Choroid plexus epithelial cell (primary cell): ENCODE measurements at places on chromosomes 5 and 9.

- DNase-seq, result no peak
These were observed 231.7 kb upstream of the CDH12 start for GRCh38 chr5:23084815-23085214.

- DNase-seq, result no peak
These were observed 248.6 kb upstream of the DAPK1 start for GRCh38 chr9:87249029-87249428.

DNA sequence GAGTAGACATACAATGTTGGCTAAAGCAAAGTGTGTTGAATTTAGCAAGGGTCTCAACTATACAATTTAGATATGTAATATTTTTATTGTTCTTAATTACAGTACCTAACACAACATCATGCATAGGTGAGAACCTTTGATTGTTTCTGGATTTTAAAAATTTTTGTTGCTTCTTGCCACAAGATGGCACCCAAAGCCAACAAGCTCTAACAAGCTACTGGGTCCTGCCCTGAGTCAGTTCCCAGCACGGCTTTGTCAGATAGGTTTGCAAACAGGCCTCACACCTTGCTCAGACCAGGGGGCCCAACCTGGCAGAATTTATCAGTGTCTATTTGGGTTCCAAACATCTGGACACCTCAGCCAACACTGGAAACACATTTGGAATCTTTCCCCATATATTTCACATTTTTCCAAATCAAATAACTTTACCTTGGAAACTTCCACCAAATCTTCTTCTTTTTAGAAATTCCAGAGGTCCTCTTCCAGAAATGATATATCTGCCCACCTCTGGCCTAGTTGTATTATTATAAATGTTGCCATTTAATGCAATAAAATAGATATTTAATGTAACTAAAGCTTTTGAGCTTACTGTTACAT lies 49.5 kb upstream of the EGFLAM start:
- DNase-seq, result peak; percentile 77

DNA sequence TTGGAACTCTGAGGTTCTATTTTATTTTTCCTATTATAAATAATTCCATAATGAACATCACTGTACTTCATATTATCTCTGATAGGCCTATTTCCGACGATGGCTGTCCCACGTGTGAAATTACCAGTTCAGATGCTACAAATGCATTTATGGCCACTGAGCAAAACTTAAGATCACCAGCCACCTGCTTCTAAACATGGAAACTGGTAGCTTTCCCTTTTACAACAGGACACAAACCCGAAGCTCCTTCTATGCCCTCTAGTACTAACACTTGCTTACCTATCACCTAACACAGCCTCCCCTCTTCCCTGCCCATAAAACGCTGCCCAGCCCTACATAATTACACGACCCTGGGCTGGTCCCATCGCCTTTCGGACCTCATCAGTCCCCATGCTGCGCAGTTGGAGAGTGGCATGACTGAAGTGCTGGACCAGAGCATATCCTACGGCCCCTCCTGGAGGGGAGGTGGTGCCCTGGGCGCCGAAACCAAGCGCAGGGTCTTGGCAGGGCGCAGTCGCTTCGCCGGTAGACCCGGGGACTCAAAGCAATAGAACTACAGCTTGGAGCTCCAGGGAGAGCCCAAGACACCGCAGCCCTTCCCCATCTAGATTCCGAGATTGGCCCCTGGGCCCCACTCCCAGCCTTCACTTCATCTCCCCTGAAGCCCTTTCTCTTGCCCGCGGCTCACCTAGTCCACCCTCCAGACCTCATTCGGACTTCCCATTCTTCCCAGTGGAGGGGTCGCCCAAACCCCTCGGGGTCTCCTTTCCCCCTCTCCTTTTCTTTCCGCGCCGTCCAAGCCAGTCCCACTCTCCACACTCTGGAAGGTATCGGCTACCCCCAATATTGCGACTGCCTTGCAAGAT lies 1.0 kb upstream of the SAP30L start:
- DNase-seq, result no peak

DNA sequence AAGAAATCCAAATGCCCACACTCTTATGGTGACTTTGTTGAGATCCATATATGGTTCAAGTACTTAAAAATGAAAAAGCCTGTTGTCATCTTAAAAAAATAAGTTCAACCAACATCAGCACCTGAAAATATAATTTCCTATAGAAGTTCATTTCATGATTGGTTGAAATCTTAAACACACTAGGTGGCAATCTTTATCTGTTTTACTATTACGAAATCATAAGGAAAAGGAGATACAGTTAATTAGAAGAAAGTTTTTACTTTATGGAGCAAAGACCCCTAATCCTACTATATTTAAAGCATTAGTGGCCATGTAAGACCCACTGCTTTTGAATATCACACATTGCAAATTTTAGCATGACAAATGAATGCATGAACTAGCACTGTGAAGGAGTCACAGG lies 616.0 kb downstream of the RAB3C start:
- no peak for DNase-seq

DNA sequence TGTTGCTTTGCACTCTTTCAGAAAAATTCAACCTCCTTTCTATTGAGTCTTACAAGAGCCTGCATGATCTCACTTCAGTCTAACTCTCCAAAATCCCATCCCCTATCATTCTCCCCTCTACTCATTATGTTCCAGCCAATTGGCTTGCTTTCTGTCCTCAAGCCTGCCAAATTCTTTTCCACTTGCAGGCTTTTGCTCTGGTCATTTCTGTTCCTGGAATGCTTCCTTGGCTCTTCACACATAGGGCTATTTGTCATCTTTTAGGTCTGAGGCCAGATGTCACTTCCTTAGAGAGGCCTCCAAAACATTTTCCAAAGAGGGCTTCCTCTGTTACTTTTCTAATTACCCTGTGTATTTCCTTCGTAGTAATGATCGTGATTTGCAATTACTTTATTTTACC lies 11.8 kb upstream of the CHD1 start:
- peak; percentile 24 for DNase-seq

- DNase-seq, result no peak
These were observed 971.5 kb downstream of the EFNA5 start for GRCh38 chr5:106699198-106699597.

- no peak for DNase-seq
These were observed 108.1 kb downstream of the LHFPL2 start for GRCh38 chr5:78540335-78541085.

DNA sequence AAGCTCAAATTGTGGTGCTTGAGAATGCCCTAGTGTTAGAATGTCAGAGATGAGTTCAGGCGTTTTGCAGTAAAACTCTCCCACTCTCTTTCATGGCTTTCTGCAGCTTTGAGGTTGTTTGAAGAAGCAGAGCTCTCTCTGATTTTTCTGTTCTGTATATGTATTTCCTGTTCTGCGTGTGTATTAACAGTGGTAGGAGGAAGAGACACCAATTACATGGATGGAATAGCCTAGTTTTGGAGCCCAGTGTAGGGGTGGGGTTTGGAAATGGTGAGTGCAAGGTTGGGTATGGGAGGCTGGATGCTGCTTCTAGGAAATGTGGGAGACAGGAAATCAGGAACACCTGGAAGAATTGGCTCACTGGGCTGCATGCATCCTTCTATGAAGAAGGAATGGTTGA lies 12.4 kb downstream of the LARP1 start:
- DNase-seq, result no peak

DNA sequence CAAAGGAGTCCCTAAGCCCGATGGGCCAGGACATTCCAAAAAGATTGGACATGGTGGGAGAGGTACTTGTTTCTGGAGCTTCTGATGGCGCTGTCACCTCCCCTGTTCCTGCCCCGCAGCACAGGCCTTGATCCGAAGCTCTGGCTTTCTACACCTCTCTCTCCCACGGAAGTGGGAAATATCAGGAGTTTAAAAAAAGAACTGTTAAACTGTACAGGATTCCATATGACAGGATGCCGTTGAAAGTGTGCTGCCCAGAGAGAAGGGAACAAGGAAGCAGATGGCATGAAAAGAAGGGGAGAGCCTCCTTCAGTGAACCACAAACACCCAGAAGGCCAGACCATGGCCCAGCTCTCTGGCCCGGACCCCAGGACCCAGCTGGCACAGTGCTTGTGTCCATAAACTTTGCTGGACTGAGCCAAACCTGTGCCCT lies 26.8 kb upstream of the SLC2A8 start:
- no peak for DNase-seq

DNA sequence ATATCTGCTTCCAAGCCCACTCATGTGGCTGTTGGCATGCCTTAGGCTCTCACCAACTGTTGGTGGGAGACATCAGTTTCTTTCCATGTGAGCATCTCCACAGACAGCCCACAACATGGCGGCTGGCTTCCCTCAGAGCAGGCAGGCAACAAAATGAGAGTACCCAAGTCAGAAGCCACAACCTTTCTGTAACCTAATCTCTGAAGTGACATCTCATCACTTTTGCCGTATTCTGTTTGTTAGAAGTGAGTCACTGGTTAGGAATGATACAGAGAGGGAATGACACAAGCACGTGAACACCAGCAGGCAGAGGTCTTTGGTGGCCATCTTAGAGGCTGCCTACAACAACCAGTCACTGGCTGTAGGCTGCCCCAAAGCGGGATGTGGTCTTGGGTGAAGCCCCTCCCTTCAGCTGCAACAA lies 88.6 kb upstream of the RASGRF2 start:
- DNase-seq, result peak; percentile 75

DNA sequence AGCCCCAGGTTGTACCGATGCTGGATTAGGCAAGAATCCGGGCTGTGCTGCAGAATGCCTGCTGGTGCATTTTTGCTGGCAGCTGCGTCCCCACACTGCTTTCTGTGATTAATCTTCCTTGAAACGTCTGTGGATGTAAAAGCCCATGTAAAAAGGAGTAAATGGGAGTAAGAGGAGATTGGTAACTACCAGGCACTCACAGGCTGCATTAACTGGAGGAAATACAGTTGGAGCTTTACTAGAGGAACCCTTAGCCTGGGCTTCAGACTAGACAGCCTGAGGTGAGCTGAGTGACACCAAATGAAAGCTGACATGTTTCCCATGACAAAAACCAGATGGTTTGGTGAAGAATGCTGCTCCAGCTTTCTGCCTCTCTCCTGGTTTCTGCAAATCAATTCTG lies 190.4 kb upstream of the GAS1 start:
- DNase-seq, result no peak

- DNase-seq, result peak; percentile 1
These were observed 633.5 kb downstream of the DTWD2 start for GRCh38 chr5:118354797-118355196.

- no peak for DNase-seq
These were observed 451.8 kb upstream of the FTMT start for GRCh38 chr5:121399879-121400278.

DNA sequence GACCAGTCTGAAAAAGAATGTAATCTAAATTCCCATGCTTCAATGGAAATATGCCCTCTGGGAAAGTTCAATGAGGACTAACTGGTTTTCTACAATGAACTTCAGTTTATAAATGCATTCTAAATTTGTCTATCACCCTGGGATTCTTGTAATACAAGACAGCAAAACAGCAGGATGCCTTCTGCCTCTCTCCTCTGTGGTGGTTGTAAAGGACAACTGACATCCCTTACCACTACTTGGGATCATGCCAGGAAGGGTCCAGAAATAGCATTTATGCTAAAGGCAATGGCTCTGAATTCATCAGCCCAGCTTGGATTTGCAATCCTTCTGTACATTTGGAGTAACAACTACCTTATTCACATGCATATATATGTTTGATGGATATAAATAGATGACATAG lies 97.3 kb upstream of the ADAMTS16 start:
- DNase-seq, result no peak

DNA sequence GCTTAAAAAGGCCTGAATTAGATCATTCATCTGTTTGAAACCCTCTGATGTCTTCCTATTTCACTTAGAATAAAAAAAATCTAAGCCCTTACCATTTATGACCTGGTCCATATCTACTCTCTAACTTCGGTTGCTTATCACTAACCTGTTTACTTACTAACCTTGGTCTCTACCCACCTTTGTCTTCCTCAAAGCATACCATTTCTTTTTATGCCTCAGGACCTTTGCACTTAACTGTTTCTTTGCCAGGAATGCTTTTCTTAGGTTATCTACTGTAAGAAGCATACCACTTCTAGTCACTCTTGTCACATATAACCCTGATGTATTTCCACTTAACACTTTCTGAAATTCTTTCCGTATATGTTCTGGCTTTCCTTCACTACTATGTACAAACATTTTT lies 67.0 kb downstream of the UHRF2 start:
- no peak for DNase-seq

DNA sequence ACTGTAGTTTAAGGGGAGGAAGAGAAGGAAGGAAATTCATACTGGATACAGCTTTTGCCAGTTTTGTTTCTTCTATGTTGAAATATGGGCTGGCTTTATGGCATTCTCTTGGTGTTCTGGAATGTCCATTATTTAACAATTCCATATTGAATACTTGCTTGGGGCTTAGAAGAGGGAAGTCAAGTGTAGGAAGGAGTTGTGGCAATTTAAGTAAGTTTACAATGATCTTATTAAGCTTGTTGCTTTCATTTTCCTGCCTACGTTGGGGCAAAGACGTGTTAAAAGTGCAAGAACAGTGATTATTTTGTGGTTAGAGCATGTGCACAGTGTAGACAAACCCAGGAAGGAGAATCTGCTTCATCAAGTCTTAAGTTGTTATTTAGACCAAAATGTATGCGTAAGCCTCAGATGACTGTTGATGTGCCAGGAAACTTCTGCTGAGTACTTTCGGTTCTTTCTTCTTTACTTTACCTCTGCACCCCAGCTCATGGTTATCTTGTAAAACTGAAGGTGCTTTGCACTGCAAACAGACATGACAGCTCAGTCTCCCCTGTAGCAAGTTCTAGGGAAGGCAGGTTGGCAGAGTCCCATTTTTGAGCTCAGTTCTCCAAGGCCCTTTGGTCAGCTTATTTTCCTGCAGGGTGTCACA lies 75.8 kb downstream of the F2RL2 start:
- DNase-seq, result no peak

DNA sequence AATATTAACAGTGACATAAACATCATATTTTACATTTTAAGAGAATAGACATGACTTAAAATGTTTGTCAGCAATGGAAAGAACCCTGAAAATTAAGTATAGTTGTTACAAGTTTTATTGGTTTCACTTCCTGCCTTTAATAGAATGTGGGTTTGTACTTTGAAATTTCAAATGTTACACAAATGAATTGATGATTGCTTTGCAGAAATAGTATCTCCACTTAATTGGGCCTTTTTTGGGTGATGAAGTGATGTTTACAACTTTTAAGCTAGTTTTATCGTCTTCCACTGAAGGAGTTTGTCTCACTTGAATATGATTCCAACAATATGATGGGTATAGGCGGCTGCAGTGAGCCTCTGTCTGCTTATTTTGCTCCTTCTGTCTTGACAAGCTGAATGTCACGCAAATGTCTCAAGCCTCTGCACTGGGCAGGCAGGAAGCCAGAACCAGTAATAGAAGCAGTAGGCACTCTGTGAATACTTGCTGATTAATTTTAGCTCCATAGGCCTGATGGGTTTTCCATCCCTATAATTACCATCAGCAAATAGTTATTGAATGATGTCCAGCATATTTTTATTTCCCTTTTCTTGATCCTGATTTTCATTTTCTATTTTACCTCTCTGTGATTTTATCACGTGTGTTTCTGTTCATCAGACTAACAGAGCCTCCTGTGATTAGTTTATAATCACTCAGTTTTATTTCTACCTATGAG lies 10.6 kb upstream of the NR3C1 start:
- DNase-seq, result no peak

- peak; percentile 83 for DNase-seq
These were observed 206.9 kb downstream of the CRB2 start for GRCh38 chr9:123562844-123563346.
